ENCODE measurements at places on chromosomes 7 and 10. TPM values are rescaled to one million over a fixed set of nuclear protein-coding genes. Genes with fewer than 3 reads are reported as not detected.

PARG gene
- 29.5 TPM for total RNA-seq

KCP gene
- total RNA-seq: 0.12 TPM

GNGT1 gene
- not detected for total RNA-seq

TRPV6 gene
- not detected for total RNA-seq

TMEM184A gene
- 0.42 TPM for total RNA-seq

DNA sequence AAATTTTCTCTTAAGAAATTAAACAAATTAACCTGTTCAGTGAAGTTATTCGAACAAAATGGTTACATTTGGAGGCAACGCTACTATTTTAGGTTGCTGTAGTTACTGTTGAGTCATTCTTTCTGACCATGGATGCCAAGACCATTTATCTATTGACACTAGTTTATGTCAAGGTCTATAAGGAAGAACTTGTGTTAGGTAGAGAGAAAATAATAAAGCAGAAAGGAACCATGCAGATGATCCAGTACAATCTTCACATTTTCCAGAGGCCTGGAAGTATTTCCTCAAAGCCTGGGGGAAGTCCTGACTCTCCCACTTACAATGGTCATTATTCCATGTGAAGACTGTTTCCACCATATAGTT, 608.0 kb upstream of the GALNT17 start:
- no peaks in the 10 kb centered on the region for H3K4me1 ChIP-seq
- H3K36me3 ChIP-seq: no peaks in the 10 kb centered on the region
- DNase-seq: no peak
- H3K4me3 ChIP-seq: no peak overlapping the region
- no peak overlapping the region for H3K27ac ChIP-seq

- no peaks in the 10 kb centered on the region for H3K36me3 ChIP-seq
- H3K4me1 ChIP-seq: peaks cover 42% of the 10 kb centered on the region
- DNase-seq: no peak
- H3K27me3 ChIP-seq: no peaks in the 10 kb centered on the region
These were observed 101.5 kb upstream of the TMEM72 start for GRCh38 chr10:44809647-44810046.

DNA sequence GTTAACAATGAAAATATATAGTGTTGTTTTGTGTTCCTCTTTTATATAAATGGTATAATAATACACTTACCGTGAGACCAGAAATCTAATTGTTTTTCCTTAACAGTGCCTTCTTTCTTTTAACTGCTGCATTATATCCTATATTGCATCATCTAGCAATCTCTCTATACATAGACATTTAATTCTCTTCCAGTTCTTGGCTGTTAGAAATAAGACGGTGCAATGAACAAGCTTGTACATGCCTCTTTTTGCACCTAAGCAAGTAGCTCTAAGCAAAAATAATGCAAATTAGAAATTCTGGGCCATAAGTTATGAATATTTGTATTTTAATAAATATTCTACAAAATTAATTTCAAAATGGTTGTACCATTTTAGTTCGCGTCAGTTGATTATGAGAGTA, 55.9 kb upstream of the AHR start:
- H3K27ac ChIP-seq: no peak overlapping the region
- H3K4me1 ChIP-seq: peaks cover 8% of the 10 kb centered on the region
- DNase-seq: no peak
- no peaks in the 10 kb centered on the region for H3K27me3 ChIP-seq

DNA sequence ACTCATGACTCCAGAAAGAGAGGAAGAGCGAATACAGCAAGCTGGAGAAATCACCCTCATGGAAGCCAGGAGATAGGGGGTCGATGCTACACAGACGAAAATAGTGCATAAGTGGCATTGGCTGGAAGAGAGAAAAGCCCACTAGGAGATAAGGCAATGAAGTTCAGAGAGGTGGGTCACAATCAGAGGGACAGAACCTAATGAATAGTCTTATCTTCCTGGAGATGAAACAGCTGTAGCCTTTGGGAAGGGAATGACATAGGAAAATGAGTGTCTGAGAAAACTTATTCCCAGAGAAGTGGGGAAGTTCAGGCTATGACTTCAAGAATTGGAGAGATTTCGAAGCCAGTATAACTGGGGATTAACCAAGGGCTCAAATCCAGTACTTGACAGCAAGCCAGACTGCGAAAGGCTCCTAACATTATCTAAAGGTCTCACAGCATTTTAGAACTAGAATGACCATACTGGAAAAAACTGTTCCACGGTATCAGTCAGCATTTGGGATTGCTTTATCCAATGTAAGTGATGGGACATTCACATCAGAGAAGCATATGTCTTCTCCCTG, 211.1 kb downstream of the ZNF365 start:
- H3K27ac ChIP-seq: peak overlapping the region; percentile 60
- H3K36me3 ChIP-seq: no peaks in the 10 kb centered on the region
- H3K27me3 ChIP-seq: no peaks in the 10 kb centered on the region
- H3K4me1 ChIP-seq: peaks cover 33% of the 10 kb centered on the region
- peak; percentile 67 for DNase-seq
- H3K4me3 ChIP-seq: no peak overlapping the region

- no peak overlapping the region for H3K27ac ChIP-seq
- no peak overlapping the region for H3K4me3 ChIP-seq
- H3K4me1 ChIP-seq: no peaks in the 10 kb centered on the region
These were observed 15.1 kb downstream of the ZNF12 start for GRCh38 chr7:6691609-6692106.

GRCh38 chr7:68306692-68307107, 1291.6 kb upstream of the AUTS2 start:
- no peaks in the 10 kb centered on the region for H3K36me3 ChIP-seq
- H3K4me1 ChIP-seq: no peaks in the 10 kb centered on the region
- DNase-seq: no peak
- H3K27ac ChIP-seq: no peak overlapping the region
- H3K4me3 ChIP-seq: no peak overlapping the region

DNA sequence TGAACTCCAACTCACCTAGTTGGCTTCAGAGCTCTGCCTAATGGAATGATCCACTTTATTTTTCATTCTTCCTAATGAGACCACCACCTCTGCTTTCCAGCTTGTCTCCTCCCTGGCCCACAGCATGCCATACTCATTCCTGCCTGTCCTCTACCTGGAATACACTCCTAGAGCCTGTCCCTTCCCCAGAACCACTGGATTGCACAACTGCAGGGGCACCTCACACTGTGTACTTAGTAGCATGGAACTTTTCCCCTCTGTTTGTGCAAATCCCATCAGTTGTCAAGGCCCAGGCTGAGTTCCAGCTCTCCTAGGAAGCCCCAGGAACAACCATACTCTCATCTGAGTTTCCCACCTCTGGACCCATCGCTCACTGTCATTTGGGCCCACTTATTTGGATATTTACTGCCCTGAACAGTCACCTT, 15.6 kb downstream of the ALDH18A1 start:
- no peak overlapping the region for H3K4me3 ChIP-seq
- no peaks in the 10 kb centered on the region for H3K27me3 ChIP-seq
- H3K36me3 ChIP-seq: peaks cover 96% of the 10 kb centered on the region
- no peaks in the 10 kb centered on the region for H3K4me1 ChIP-seq
- H3K27ac ChIP-seq: no peak overlapping the region
- DNase-seq: no peak

All from heart right ventricle (tissue), 16 donors.